ENCODE measurements at places on chromosomes 1 and 21.

- no peak for DNase-seq
Measured at GRCh38 chr1:200354243-200354642, 55.6 kb downstream of the ZNF281 start.

DNA sequence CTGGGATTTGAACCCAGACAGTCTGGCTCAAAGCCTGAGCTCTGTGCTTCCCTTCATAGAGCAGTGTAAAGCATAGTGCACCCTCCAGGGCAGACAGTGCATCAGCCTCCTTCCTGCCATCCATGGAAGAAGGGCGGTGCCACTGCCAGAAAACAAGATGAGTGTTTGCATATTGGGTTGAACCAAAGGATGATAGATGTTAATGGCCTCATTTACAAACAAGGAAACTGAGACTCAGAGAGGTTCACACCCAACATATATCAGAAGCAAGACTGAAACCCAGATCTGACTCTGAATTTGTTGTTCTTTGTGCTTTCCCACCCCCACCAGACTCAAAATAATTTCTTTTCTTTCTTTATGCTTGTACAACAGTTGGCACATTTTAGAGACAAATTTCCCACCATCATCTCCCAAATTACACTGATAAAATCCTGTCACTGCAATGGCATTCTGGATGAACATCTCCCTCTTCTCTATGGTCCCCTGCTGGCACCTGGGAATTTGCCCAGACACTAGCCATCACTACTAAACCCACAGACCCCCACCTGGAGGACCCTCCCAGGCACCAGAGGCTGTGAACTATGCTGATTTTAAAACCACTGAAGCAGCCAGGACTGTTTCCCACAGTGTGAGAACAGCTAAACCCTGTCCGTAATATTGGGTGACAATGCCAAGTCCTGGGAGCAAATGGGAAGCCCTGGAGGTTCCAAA, 45.4 kb upstream of the MPZL1 start:
- DNase-seq, result no peak

DNA sequence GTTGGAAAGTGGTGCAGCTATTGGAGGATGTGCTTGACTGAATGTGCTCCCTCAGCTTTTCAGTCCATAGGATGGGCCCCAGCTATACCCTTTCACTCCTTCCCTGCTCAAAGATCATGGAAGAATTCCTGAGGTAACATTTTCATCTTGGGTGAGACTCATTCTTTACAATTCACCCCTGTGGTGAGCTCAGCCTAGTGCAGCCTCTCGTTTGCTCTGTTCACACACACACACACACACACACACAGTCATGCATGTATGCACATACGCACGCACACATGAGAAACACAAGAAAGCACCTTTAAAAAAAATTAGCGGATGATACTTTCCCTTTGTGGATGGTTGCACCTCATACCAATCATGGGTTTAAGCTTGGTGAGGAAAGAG, 25.8 kb downstream of the CCN1 start:
- no peak for DNase-seq

DNA sequence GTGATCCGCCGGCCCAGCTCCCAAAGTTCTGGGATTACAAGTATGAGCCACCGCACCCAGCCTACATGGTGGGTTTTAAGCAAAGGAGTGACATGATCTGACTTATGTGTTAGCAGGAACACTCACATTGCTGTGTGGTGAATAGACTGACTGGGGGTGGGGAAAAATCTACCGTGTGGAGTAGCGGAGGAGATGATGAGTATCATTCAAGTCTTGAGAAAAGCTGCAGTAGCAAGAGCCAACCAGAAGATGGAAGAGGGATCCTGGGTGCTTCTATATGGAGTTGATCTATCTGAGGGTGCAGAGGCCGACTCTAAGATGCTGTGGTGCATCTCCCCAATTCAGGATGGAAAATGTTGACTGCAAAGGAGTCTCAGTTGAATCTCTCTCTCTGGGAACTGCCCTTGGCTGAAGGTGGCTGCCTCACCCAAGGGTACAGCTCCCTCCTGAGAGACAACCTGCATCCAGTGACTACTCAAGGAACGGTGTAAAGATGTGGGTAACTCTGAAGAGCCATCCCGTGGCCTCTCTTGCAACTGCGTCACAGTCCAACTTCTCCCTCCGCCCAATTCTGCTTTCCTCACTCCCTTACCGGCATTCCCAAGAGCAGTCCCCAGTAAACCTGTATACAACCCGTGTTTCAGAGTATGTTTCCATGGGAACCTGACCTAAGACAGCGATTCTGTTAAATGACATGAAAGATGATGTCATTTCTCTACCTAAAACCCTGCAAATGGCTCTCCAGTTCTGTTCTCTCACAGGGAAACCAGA, 7.4 kb upstream of the B3GALNT2 start:
- DNase-seq, result no peak

- no peak for DNase-seq
Measured at GRCh38 chr21:15774590-15774989, 44.8 kb downstream of the USP25 start.

- DNase-seq, result no peak
Measured at GRCh38 chr1:30194046-30194619, 529.3 kb downstream of the MATN1 start.

DNA sequence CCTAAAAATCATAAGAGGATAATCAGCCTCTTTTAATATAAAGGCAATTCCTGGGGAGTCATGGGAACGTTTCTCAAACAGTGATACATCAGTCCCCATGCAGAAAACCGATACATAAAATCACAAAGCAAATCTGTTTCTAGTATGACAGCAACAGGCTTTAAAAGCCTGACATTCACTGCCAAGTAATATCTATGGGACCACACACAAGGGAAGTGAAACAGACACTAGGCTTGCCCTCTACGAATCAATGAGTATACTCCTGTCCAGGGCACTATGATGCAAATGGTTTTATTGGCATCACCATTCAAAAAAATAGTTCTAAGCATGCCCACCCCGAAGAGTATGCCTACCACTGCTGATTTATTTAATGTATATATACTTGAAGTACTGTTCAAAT, 54.4 kb downstream of the TIAM1 start:
- DNase-seq, result no peak

DNA sequence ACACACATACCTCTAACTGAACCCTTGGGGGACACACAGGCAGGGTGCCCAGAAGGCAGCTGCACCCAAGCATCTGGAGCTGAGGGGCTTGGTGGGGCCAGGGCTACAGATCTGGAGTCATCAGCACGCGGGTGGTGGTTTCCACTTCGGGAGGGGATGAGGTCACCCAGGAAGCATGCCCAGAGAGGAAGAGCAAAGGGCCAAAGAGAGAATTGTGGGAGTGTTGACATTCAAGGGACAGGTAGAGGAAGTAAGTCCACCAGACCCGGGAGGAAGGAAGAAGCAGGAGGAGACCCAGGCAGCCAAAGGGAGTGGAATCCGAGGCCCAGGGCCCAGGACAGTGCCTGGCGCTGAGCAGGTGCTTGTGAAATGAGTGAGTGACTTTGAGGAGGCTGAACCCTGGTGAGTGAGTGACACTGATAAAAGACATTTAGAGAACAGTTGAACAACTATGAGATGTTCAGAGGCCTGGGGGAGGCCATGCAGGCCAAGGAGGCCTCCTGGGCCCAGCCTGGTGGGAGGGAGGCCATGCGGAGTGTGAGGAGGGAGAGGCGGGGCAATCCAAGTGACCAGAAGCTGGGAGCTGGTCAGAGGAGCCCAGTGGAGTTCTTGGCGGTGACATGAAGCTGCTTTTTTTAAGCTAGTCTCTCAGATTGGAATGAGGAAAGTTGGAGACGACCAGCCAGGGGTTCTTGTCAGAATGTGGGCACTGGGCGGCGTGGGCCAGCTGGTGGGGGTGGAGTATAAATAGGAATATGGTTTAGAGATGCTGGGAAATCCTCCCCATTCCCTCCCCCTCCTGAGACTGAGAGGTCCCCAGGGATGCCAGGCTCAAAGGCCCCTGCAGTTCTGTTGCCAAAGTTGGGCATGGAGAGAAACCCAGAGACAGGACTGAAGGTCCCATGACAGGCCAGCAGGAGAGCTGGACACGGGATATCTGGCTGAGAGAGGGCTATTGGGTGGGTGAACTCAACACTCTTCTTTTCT, 7.9 kb downstream of the CDK18 start:
- DNase-seq, result no peak

Data from right hindlimb (tissue), 1 donor.